Osteocyte (in vitro differentiated cells): ENCODE measurements at places on chromosomes 12 and 14. TPM values are rescaled to one million over a fixed set of nuclear protein-coding genes. Genes with fewer than 3 reads are reported as not detected.

CIROP gene
- total RNA-seq: not detected in 2 replicates

ERG28 gene
- 19.1 and 19.6 TPM in 2 replicates for total RNA-seq

KRT76 gene
- not detected in 2 replicates for total RNA-seq

ARHGEF40 gene
- total RNA-seq: 126 and 139 TPM in 2 replicates

DBX2 gene
- total RNA-seq: not detected in 2 replicates

B4GALNT1 gene
- total RNA-seq: 5.6 and 6.9 TPM in 2 replicates

WNT5B gene
- 88.7 and 99.5 TPM in 2 replicates for total RNA-seq

RTL1 gene
- total RNA-seq: not detected in 2 replicates

CLEC4C gene
- not detected in 2 replicates for total RNA-seq

GRCh38 chr12:87270919-87271318 is 758.3 kb downstream of the C12orf50 start:
- H3K27me3 ChIP-seq: peaks cover under 1% of the 10 kb centered on the region

DNA sequence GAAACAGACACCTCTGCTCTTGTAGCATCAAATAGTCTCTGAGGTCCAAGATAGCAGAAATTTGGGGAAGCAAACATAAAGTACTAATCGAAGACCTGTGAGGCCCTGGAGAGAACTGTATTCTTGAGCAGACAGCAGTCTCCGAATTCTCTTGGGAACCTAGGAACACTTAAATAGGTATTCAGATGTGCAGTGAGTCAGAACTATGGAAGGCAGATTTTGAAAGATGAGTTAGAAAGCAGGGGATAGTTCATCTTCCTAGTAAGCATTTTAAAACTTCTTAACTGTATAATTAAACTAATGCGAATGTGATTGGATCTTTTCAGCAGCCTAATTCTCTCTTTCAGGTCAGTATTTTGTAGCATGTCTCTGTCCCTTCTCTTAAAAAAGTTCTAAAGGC is 30.6 kb downstream of the NAA30 start:
- no peak overlapping the region for H3K27ac ChIP-seq
- H3K36me3 ChIP-seq: no peaks in the 10 kb centered on the region
- no peaks in the 10 kb centered on the region for H3K4me1 ChIP-seq
- no peak overlapping the region for H3K4me3 ChIP-seq

GRCh38 chr14:100083706-100084105 is 18.5 kb downstream of the EVL start:
- no peak overlapping the region for H3K27ac ChIP-seq
- H3K36me3 ChIP-seq: peaks cover 27% of the 10 kb centered on the region
- H3K4me1 ChIP-seq: peaks cover 34% of the 10 kb centered on the region
- no peak overlapping the region for H3K4me3 ChIP-seq

GRCh38 chr12:25187781-25188180 is 7.2 kb downstream of the DNAI7 start:
- H3K4me1 ChIP-seq: peaks cover 33% of the 10 kb centered on the region
- DNase-seq: no peak
- peak overlapping the region; percentile 70 for H3K27ac ChIP-seq

GRCh38 chr12:91381309-91381804 is 198.7 kb upstream of the DCN start:
- H3K27me3 ChIP-seq: no peaks in the 10 kb centered on the region
- DNase-seq: no peak
- no peaks in the 10 kb centered on the region for H3K36me3 ChIP-seq
- H3K4me3 ChIP-seq: peak overlapping the region; percentile 82
- H3K4me1 ChIP-seq: peaks cover 22% of the 10 kb centered on the region

GRCh38 chr14:104341532-104342434 is 203.4 kb downstream of the KIF26A start:
- H3K4me3 ChIP-seq: no peak overlapping the region
- H3K27ac ChIP-seq: no peak overlapping the region
- H3K27me3 ChIP-seq: peaks cover 3% of the 10 kb centered on the region

DNA sequence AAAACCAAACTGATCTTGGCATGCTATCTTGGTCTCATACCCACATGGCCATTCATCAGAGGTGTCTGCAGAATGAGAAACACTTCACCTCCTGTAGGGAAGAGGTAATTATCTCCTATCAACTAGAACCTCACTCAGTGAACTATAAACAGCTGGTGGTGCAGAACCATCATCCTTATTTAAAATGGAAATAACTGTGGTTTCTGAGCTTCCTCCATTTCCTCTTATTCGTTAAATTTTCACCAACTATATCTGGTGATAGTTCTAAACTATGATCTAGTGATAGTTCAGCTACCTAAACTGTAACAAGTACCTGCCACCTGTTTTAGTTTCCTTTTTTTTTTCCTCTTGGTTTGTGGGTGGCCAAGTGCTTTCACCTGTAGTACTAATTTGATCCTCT is 218.5 kb downstream of the FUT8 start:
- no peaks in the 10 kb centered on the region for H3K4me1 ChIP-seq
- H3K27ac ChIP-seq: no peak overlapping the region
- peaks cover 11% of the 10 kb centered on the region for H3K36me3 ChIP-seq
- H3K27me3 ChIP-seq: no peaks in the 10 kb centered on the region
- H3K4me3 ChIP-seq: no peak overlapping the region

DNA sequence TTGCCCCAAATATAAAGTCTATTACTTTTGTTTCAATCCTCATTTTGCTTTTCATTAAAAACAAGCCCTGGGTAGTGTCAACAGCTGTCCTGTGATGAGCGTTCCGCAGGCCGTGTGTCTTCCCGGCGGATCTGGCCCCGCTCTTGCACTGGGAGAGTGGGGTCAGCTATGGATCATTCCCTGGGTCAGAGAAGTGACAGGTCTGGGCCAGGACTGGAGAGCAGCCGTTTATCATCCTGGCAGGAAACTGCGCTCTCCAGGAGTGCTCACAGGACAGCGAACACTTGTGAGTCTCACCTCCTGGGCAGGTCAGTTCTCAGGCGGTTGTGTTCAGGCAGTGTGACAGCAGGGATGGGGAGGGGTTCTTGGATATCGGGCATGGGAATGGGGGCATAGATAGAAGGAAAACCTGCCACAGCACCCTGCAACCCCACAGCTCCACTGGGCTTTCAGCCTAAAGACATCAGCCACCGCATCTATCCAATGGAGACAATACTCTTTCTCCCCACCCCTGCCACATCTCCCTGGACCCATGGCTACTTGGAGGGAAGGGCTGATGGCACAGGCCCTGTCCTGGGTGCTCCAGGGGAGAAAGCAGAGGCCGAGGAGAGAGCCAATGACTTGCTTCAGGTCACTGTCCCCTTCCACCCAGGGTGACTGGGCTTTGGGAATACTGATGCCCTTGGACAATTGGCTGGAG is 47.8 kb upstream of the CHGA start:
- H3K27me3 ChIP-seq: peaks cover 51% of the 10 kb centered on the region
- peaks cover 2% of the 10 kb centered on the region for H3K4me1 ChIP-seq
- H3K27ac ChIP-seq: no peak overlapping the region
- no peak overlapping the region for H3K4me3 ChIP-seq
- H3K36me3 ChIP-seq: no peaks in the 10 kb centered on the region

DNA sequence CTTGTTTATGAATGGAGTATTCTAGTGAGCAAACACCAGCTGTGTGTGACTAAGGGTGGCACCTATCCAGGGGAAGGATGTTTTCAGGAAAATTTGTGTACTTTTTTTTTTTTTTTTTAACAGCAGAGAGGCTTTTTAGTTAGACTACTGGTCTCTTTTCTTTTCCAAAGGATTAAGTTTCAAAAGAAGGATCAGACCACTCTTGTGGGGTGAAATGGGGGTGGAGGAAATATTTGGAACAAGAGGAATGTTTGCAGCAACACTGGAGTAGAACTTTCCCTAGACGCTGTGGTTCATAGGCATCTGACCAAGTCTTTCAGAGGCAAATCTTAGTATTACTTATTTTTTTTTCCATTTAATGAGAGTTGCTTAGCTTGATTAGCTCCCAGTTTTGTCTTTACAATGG is 21.1 kb downstream of the NUBPL start:
- no peaks in the 10 kb centered on the region for H3K27me3 ChIP-seq
- no peak overlapping the region for H3K4me3 ChIP-seq
- H3K4me1 ChIP-seq: peaks cover 6% of the 10 kb centered on the region
- no peak for DNase-seq
- H3K36me3 ChIP-seq: no peaks in the 10 kb centered on the region
- H3K27ac ChIP-seq: no peak overlapping the region

GRCh38 chr14:70943838-70944237 is 36.6 kb downstream of the PCNX1 start:
- H3K27ac ChIP-seq: no peak overlapping the region
- DNase-seq: no peak
- peaks cover 32% of the 10 kb centered on the region for H3K36me3 ChIP-seq
- H3K4me1 ChIP-seq: peaks cover 2% of the 10 kb centered on the region
- no peak overlapping the region for H3K4me3 ChIP-seq

DNA sequence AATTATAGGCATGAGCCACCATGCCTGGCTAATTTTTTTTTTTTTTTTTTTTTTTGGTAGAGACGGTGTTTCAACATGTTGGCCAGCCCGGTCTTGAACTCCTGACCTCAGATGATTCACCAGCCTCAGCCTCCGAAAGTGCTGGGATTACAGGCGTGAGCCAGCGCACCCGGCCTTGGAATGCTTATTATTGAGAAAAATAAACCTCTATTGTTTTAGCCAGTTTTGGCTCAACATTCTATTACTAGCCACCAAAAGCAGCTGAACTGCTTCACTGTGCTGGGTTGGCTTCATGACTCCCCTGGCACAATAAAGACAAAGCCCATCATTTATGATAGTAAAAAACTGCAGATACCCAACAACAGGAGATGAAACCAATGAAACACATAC is 93.5 kb upstream of the CEP83 start:
- H3K27me3 ChIP-seq: peaks cover 26% of the 10 kb centered on the region
- no peaks in the 10 kb centered on the region for H3K36me3 ChIP-seq
- H3K27ac ChIP-seq: no peak overlapping the region
- no peak for DNase-seq
- H3K4me1 ChIP-seq: no peaks in the 10 kb centered on the region

GRCh38 chr14:81767266-81767995 is 233.8 kb upstream of the SEL1L start:
- no peak overlapping the region for H3K4me3 ChIP-seq
- no peaks in the 10 kb centered on the region for H3K4me1 ChIP-seq
- no peak for DNase-seq

DNA sequence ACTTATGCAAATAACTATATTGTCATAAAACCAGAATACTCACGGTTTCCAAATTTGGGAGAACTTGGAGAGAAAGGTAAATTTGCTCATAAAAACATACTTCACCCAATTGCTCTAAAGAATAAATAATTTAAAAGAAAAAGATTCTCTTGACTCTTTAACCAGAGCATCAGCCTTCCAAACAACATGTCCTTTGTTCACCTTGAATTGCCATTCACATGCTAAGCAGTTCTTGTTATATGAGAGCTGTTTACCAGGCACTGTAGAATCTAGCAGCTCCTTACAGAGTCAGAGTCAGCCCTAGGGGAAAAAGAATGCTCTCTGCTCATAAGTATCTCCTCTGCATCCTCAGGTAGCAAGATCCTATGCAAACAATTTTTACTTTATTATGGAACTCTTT is 10.2 kb downstream of the SLCO1A2 start:
- H3K36me3 ChIP-seq: peaks cover 8% of the 10 kb centered on the region
- H3K27me3 ChIP-seq: no peaks in the 10 kb centered on the region
- DNase-seq: no peak
- H3K4me1 ChIP-seq: no peaks in the 10 kb centered on the region
- H3K4me3 ChIP-seq: no peak overlapping the region
- no peak overlapping the region for H3K27ac ChIP-seq

DNA sequence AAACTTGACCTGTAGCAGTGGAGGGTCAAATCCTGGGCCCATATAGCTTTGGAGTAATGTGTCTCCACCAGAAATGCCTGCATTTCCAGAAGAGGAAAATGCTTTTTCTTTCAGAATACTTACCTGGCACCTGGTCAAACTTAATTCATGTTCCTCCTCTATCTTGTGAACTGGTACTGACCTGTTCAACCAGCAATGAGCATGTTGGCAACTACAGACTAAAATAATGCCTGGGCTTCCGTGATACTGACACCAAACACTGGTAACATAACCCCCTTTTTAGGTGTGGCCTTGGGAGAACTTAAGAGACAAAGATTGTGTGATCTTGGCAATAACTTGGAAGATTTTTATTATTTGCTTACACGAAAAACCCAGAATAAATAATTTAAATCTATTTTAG is 23.8 kb upstream of the MGST1 start:
- peaks cover 5% of the 10 kb centered on the region for H3K4me1 ChIP-seq
- no peak overlapping the region for H3K4me3 ChIP-seq
- no peaks in the 10 kb centered on the region for H3K36me3 ChIP-seq

DNA sequence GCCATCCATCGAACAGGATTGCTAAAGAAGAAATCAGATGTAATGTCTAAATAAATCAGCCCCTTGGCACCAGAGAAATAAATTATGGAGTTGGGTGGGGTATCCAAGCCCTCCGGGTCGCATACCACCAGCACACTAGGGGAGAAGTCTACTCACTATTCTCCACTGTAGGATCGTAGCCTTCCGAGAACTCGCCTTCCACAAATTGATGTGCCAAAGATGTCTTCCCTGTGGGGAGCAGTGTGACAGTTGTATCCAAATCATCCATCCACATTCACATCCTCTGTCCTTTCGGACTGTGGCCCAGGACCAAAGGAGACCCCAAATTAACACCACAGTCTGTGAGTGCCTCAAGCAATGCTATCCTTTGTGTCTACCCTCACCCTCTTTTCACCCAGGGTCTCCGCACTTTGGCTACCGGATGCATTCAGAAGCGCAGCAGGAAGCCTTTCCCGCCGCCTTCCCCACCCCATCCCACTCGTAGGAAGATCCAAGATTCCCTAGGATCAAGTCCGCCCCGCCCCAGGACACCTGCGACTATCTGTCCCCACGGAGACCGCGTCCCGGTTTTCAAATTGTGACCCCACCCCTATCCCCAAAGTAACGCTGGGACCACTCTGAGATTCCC is 786 bp downstream of the RHEBL1 start:
- no peaks in the 10 kb centered on the region for H3K27me3 ChIP-seq
- H3K4me1 ChIP-seq: peaks cover 18% of the 10 kb centered on the region
- H3K27ac ChIP-seq: peak overlapping the region; percentile 80
- no peak for DNase-seq

- DNase-seq: no peak
- H3K27ac ChIP-seq: no peak overlapping the region
- no peak overlapping the region for H3K4me3 ChIP-seq
Measured at GRCh38 chr12:124617615-124618014, 50.2 kb upstream of the NCOR2 start.

DNA sequence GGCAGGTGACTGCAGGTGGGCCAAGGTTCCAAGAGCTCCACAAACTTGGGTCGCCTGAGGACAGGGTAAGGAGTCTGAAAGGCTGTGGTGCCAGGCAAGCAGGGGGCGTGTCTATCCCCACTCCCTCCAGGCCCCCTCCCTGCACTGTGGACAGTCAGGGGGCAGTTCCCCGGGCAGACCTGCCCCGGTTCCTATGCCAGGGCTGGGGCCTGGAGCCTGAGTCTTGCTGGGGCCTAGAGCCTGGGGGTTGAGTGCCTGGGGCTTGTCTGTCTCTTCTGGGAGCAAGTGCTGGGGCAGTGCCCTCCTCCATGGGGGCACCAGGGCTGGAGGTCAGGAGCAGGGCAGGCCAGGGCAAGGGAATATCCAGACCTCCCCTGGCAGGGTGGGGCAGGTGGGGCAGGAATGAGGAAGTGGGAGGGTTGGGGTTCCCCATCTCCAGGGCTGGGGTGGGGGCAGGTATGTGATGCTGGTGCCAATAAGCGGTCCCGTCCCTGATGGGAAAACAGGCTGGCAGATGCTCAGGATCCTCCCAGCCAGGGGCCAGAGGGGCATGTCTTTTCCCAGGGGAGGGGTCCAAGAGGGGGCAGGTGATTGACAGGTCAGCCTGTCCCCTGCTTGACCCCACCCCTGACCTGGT is 11.9 kb upstream of the TNFAIP2 start:
- no peaks in the 10 kb centered on the region for H3K27me3 ChIP-seq
- no peaks in the 10 kb centered on the region for H3K36me3 ChIP-seq
- no peak for DNase-seq
- H3K4me1 ChIP-seq: peaks cover 28% of the 10 kb centered on the region
- no peak overlapping the region for H3K4me3 ChIP-seq
